Right ventricle myocardium superior (tissue), 1 donor: ENCODE measurements at places on chromosomes 2 and 18. TPM values are rescaled to one million over a fixed set of nuclear protein-coding genes. Genes with fewer than 3 reads are reported as not detected.

DNA sequence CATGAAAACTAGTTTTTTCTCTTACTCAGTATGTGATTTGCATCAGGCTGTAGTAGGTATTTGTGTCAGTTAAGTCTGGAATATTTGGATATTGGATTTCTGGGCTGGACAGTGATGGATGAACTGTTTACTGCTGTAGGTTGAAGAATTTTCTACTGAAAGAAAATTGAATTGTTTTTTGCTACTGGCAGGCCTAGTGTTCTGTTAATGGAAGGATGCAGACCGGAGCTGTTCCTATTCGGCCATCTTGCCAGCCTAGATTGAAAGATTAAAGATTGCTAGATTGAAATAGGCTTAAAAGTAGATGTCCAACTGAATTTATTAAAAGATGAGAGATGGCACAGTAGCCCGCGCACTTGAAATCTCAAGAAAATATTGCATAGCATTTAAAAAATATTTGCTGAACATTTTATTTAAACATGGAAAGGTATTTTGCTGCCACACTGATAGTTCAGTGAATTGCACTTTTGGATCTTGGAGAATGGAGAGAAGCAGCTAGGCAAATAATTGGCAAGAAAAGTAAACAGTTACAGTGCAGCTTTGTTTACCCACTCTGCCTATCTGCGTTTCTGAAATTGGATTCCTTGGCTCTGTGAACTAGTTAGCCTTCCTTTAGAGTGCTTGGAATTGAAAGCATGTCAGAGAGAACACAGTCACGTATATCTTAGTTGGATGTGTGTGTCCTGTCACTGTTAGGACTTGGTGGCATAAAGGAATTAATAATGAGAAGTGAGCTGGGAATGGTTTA lies 54.1 kb downstream of the EPB41L5 start:
- no peak for DNase-seq

DNA sequence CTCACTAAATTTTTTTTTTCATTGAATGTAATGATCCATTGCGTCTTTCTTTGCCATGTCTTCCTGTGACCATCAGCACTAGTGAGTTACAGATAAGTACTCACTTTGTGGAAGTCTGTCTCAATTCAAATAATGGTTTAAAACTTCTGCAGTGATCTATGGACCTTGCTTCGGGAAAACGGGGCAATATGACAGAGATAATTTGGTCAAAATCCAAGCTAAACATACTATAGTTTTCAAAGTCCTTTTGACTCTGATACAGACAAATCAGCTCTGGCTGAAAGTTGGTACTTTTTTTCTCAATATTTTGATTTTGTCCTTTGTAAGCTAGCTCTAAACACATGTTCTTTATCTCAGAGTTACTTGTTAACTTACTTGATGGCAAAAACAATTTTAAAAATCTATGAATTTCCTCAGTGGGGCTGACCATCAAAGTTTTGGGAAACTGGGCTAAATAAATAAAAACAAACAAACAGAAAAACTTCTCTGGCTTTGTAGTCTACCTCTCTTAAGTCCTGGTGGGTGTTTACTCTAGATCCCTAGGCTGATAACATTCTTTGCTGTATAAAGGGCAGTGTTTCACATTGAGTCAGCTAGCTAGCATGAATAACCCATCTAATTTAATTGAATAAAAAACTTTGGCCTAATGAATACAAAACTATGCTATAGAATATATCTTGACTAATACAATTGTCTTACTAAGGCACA lies 327.6 kb downstream of the RDH14 start:
- no peak for DNase-seq

DNA sequence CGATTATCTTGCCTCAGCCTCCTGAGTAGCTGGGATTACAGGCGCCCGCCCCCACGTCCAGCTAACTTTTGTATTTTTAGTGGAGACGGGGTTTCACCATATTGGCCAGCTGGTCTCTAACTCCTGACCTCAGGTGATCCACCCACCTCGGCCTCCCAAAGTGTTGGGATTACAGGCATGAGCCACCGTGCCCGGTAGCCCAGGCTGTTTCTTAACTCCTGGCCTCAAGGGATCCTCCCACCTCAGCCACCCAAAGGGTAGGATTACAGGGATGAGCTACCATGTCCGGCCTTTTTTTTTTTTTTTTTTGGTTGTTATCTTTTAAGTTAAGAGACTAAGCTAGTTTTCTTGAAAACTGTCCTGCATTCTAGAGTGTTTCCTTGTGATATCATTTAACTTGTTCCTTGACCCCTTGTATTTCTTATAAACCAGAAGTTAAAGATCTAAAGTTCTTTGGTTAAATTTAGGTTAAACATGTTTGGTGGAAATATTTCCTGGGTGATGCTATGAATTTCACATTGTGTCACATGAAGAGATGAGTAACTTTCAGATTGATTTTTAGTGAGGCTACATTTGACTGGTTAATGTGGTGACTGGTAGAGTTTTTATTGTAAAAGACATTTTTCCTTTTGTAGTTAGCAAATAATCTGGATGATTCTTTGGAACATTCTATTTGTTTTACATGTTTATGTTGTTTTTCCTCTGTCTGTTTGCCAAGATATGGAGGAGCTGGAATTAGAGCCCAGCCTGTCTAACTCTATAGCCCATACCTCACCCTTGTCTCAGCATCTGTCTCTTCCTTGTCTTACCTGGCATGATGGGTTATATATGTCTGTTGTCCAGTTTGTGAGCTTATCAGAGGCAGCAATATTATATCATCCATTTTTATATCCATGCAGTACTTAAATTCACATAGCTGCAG lies 5.2 kb downstream of the NCAPH start:
- DNase-seq, result no peak

GRCh38 chr2:241286348-241287090 lies 29.0 kb downstream of the HDLBP start:
- DNase-seq, result no peak

GRCh38 chr2:12824351-12824777 lies 107.6 kb downstream of the TRIB2 start:
- DNase-seq, result peak; percentile 51

DNA sequence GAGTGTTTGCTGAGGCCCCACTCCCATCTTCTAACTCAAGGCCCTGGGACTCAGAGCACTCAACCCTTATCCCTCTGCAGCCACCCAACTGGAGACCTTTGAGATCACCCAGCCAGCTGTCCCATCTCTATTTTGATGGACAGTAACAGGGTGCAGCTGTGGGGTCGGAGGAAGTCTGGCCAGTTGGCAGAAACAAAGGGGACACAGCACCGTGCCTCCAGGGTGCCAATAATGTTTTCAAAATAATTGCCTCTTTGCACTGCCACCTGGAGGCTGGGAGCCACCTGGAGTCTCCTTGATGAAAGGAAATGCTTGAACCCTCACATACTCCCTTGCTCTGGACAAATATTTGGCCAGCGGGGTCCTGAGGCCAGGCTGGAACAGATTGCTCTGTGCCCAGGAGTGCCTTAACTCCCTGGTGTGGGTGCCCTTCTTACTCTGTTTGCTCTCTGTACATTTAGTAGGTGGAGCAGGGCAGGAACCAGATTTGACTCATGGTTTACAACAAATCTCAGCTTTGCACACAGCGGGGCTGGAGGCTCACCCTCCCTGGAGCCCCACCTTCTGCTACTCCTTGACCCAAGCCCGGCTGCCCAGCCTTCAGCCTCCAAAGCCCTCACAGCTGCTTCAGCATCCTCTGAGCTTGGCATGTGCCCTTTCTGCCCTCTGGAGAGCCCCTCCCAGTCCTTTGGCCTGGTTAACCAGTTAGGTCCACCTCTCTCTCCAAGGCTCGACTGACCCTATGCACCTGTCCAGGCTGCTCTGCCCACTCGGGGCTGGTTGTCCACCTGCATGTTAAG lies 17.2 kb downstream of the MAL start:
- DNase-seq, result no peak

- no peak for DNase-seq
These were observed 981 bp downstream of the ST8SIA3 start for GRCh38 chr18:57353137-57353939.

- DNase-seq, result no peak
These were observed 119.6 kb downstream of the SPOPL start for GRCh38 chr2:138621139-138621538.

- no peak for DNase-seq
These were observed 62.9 kb upstream of the ZEB2 start for GRCh38 chr2:144582651-144583380.

- DNase-seq, result no peak
These were observed 46.2 kb upstream of the CCDC141 start for GRCh38 chr2:179096090-179096489.

- peak; percentile 37 for DNase-seq
These were observed 28.2 kb downstream of the CYTIP start for GRCh38 chr2:157415591-157416101.

DNA sequence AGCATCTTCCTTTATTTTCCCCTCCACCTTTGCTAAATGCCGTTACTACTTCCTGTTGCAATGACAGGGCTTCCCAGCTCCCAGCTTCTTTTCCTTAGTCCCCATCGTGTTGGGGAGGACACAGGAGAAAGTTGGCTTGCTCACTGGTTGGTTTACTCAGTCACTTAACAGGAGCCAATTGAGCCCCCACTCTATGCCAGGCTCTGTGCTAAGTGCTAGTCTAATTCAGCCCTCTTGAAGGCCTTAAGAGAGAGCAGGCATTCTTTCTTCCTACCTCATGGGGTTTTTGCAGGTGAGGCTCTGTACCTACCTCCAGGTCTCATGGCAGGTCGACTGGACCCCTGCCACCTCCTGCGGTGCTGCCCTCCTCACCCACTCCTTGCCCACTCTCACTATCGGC lies 20.1 kb downstream of the TANC1 start:
- DNase-seq, result no peak

- DNase-seq, result no peak
These were observed 19.6 kb downstream of the NOSTRIN start for GRCh38 chr2:168821992-168822391.

GRCh38 chr18:23270986-23271680 lies 135.8 kb downstream of the CABLES1 start:
- DNase-seq, result no peak

DNA sequence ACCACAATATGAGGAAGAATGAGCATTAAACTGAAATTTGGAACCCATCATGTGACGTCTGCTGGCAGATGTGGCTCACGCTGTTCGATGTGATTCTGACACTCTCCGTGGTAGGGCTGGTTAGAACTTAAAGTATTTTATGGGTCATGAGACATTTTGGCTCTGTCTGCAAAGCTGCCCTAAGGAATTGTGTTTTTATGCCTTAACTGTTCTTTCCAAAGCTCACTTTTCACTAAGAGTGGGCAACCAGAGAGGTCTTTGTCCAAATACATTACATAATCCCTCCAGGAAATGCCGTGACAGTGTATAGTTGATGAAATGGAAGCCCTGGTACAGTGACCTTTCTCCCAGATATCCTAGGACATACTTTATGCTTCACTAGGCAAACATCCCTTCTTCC lies 119.1 kb downstream of the AQP4 start:
- no peak for DNase-seq

DNA sequence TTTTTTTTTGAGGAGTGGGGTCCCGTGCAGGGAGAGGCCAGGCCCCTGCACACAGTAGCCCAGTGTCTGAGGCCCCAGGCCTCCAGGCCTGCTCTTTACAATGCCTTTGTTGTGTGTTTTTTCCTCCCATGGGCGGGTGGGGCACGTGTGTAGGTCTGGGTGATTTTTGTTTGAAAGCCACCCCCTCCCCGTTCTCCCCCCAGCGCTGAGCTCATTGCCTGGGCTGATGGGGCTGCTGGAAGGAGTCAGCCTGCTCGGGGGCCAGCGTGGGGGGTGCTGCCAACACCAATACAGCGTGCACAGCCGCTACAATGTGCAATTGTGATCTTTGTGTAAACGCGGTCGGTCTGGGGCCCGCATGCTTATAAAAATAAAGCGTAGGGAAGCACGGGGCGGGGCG lies 142.7 kb downstream of the DYSF start:
- DNase-seq, result no peak

GRCh38 chr2:20675701-20676352 lies 8.9 kb downstream of the GDF7 start:
- no peak for DNase-seq

- DNase-seq, result no peak
These were observed 34.2 kb downstream of the GRHL1 start for GRCh38 chr2:9985531-9986328.

- no peak for DNase-seq
These were observed 147.1 kb downstream of the CCBE1 start for GRCh38 chr18:59550174-59550516.

- DNase-seq, result no peak
These were observed 615.3 kb downstream of the BCL11A start for GRCh38 chr2:59938181-59938580.

DNA sequence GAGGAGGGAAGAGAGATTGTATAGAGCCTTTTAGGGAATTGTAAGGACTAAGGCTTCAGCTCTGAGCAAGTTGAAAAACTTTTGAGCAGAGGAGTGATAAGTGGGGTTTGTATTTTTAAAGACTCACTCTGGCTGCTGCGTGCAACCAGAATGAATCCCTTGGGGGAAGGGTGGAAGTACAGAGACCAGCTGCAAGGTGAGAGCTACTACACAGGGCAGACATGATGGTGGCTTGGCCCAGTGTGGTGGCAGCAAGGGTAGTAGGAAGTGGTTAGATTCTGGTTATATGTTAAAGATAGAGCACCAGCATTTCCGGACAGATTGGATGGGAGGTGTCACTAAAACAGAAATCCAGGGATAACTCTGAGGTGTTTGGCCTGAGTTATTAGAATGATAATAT lies 10.1 kb upstream of the SESTD1 start:
- DNase-seq, result no peak

- no peak for DNase-seq
These were observed 43.4 kb upstream of the DSC1 start for GRCh38 chr18:31206071-31206470.

DNA sequence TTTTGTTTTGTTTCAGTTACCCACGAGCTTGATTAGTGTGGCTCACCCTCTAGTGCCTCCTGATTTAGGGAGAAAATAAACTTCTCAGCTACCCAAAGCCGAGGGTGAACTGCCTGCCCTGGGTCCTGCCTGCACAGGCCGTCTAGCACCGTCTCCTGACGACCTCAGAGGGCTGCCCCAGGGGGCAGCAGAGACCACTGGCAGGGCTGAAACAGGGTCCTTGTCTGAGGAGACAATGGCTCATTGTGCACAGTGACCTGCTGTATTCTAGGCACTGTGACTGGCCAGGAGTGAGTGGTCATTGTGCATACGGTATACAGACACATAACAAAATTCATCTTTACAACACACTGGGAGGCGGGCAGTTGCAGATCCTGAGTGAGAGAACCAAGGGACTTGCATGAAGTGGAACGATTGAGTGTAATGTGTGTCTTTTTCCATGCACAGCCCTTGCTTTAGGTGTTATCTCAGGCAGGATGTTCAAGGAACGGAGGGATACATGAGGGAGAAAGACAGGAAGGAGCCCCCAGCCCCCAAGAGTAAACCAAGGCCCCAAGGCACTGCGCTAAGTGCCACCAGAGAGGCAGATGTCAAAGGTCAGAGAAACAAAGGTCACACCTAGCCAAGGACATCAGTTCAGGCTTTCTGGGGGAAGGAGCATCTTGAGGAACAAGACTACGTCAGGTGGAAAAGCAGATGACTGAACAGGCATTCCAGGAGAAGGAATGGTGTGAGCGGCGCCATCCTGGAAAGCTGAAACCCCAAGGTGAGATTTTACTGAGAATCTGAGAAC lies 421.3 kb downstream of the LPIN1 start:
- DNase-seq, result no peak

GRCh38 chr2:177579486-177580036 lies 187.0 kb downstream of the AGPS start:
- no peak for DNase-seq

Gene RESP18
- not detected for total RNA-seq

Gene PAX8
- total RNA-seq, result 0.35 TPM

Gene ZNF804A
- total RNA-seq, result not detected

Gene AFTPH
- total RNA-seq, result 12.3 TPM

Gene TTC31
- total RNA-seq, result 8.4 TPM

Gene SERPINB2
- not detected for total RNA-seq

Gene POTEC
- not detected for total RNA-seq

Gene GKN1
- total RNA-seq, result not detected

Gene CDK15
- 0.43 TPM for total RNA-seq

Gene CEP68
- 19.5 TPM for total RNA-seq
